Nucleus accumbens (tissue), 56 donors: ENCODE measurements at places on chromosomes 3 and 15.

DNA sequence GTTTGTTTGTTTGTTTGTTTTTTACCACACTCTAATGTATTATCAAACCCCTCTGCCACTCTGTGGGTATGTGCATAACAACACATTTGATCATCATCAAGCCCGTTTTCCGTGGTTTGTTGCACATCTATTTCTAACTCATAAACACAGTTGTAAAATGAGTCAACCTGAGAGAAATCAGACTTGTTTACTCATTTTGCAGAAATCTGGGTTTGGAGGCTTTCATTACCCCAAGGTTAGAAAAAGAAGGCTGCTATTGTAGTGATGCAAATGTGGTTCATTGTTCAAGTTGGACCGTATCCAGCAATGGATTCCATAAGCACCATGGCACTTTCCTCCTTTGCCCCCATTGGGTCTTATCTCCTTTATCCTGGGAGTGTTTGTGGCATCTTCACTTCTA is 353.2 kb upstream of the SOX2 start:
- no peak for DNase-seq

GRCh38 chr3:117191245-117191644 is 481.7 kb downstream of the TUSC7 start:
- no peak for DNase-seq

DNA sequence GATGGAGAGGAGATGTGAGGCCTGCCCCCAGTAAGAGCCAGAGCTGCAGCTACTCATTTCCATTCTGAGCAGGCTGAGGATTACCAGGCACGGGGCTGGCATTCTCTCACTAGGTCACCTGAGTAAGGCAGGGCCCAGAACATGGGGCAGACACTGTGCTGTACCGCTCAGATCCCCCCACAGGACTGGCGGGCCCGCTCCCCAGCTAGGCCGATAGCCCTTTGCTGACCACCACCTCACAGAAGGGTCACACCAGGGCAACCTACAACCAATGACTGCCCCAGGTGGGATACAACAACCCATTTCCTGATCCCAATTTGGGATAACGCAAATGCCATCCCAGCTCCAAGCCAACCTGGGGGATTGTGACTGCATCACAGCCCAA is 52.5 kb downstream of the OXNAD1 start:
- no peak for DNase-seq

DNA sequence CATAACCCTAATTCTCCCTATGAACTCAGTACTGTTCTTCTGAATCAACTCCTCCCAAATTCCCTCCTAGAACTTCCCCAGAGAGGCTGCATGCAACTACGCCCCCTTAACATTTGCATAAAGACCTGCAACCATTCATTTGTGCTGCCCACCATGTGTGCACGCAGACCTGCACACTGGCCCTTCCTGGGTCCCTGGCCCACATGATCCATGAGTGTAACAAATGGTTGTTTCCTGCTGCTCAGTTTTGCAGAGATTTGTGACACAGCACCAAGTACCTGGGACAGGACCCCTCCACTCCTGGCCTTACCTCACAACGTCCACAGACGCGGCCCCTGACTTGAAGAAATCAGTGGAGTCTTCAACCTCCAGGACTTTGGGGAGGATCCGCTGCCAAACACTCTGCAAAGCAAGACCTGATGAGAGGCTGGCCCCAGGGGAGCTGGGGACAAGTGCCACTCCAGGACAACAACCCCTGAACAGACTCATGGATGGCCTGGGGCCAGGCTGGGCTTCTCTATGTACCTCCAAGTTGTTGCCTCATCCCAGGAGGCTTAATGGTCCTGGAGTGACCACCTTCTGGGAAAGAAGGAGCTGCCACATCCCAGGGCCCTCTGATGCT is 33.8 kb downstream of the ALDH1L1 start:
- DNase-seq: no peak

DNA sequence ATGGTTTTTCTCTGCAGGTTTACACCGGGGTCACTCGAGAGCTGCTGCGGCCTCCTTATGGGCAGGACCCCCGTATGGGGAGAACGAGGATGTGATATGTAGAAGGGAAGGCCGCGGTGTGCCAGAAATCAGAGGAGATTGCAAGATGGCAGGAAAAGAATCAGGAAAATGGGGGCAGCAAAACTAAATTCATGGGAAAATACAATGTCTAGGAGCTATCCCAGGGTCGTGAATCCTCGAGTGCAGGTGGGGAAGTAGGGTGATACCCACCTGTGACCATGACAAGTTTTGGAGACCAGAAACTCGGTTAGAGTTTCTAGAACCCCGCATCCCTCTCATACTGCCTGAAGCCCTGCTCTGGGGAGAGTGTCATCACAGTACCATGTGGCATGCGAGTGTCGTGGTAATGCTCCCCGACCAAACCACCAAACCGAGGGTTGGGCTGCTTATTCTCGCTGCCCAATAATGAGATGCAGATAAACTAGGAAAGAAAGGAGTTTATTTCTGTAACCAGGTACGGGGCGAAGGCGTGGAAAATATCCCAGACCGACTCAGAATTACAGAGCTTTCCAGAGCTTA is 781 bp downstream of the TRNT1 start:
- no peak for DNase-seq

DNA sequence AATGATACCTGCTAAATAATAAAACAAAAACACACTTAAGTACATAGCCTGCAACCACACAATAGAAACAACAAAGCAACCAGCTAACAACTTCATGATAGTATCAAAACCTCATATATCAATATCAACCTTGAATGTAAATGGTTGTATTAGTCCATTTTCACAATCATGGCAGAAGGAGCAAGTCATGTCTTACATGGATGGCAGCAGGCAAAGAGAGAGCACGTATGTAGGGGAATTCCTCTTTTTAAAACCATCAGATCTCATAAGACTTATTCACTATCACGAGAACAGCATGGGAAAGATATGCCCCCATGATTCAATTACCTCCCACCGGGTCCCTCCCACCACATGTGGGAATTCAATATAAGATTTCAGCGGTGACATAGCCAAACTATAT is 44.5 kb upstream of the PTX3 start:
- no peak for DNase-seq

GRCh38 chr3:2929574-2929973 is 180.6 kb downstream of the IL5RA start:
- no peak for DNase-seq

- peak; percentile 74 for DNase-seq
Measured at GRCh38 chr3:48661501-48662144, 1.1 kb downstream of the CELSR3 start.

DNA sequence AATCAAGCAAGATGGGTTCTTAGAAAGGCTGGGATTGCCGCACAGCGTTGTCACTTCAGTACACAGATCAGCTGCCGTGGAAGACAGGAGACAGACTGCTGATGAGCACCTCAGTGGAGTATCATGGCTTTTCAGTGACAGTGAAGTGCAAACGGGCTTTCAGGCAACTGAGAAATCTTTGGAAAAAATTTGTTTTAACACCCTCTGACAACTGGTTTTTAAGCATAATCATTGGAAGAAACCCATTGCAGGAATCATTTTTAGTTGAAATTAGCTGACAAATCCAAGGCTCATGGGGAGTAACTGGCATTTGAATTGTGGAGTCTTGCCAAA is 418.8 kb downstream of the OTOL1 start:
- no peak for DNase-seq

DNA sequence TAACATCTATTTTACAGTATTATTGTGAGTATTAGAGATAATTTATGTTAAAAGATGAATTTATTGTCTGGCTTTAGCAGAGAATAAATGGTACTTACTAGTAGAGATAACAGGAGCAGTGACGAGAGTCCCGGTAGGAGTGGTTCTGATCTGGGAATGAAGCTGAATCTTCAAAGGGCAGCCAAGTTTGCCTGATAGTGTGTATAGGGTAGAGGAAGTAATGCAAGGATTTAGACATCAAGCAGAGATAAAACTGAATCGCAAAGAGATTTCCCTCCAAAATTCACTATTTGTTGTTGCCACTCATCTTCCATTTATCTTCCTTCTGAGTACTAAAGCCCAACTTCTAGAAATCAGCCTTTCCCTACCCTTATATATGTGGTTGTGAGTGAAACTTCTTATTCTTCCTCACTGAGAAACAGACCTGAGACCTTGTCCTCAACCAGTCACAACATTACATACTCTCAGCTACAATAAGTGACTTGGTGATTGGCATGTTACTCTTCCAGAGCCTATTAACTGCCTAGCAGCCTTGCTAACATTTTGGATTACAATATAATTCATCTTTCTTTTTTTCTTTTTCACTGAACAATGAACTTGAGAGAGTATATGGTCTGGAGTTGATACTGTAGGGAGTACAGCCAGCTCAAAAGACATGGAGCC is 692.7 kb upstream of the ZNF385D start:
- DNase-seq: no peak

DNA sequence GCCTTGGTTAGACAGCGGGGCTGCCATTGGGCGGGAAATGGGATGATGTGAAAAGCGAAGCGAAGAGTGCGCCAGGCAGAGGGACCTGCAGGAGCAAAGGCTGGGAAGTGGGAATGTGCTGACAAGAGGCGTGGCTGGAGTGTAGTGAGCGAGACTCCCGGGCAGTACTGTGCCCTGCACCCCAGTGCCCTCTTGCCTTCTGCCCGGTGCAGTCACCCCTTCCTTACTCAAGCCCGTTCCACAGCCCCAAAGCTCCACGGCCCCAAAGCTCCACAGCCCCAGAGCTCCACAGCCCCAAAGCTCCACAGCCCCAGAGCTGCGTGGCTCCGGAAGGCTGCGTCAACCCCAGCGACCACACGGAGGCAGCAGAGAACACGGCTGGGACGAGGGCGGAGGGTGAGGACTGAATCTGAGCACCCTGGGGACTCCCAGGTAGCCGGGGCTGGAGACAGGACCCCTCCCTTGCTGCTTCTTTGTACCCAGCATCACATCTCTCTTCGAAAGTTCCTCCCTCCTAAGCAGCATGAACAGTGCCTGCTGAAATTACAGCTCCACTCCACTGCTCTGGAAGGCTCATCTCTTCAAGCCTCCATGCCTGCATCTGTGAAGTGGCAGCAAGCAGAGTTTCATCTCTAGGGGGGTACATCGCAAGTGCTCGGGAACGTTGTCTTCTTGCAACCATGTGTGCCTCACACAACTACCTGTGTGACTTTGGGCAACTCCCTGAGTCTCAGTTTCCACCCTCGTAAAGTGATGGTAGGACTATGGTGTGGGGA is 108.9 kb downstream of the FBLN2 start:
- DNase-seq: peak; percentile 20
